ENCODE measurements at places on chromosomes 11 and 22.

DNA sequence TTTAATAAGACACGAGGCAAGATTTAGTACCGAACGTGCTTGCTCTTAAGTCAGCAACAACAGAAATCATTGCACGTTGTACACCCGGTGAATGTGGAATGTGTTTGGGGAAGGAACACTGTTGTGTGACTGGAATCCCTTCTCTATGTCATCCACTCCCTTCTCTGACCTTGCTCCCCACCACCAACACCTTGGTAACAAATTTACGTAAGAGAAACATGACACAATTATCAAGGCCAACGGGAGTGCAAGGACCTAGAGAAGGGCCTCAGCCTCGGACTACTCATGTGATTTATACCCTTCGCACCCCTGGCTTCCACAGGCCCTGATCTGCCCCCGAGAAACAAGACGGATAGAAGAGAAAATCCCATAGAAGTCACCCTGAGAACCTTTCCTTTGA lies 236.2 kb downstream of the LARGE1 start:
- H3K27ac ChIP-seq: no peak overlapping the region
- no peak for DNase-seq
- H3K4me3 ChIP-seq: no peak overlapping the region
- no peaks in the 10 kb centered on the region for H3K27me3 ChIP-seq
- H3K36me3 ChIP-seq: no peaks in the 10 kb centered on the region

GRCh38 chr11:80214413-80214812 lies 773.6 kb upstream of the TENM4 start:
- no peak overlapping the region for H3K27ac ChIP-seq
- H3K36me3 ChIP-seq: no peaks in the 10 kb centered on the region
- DNase-seq: no peak
- H3K4me1 ChIP-seq: no peaks in the 10 kb centered on the region
- H3K4me3 ChIP-seq: no peak overlapping the region

DNA sequence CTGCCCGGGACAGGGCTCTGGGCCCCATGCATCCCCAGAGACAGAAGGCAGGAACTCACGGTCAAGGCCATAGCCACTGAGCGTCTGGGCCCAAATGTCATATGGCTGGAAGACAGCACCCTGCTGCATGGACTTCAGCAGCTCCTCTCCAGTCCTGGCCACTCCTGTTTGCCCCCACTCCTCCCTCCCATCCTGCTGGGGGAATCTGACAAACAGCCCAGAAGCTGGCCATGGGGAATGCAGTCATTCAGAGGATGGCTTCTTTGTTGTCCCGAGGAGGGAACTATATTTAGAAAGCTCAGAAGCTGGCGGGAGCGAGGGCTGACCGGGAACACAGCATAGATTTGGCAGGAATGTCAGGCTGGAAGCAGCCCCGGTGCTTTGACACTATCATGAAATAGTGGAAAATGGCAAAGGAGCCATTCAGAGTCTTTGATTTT lies 35.0 kb downstream of the DKK3 start:
- peaks cover 39% of the 10 kb centered on the region for H3K4me1 ChIP-seq
- DNase-seq: peak; percentile 95
- H3K27ac ChIP-seq: peak overlapping the region; percentile 86
- no peak overlapping the region for H3K4me3 ChIP-seq
- peaks cover 4% of the 10 kb centered on the region for H3K36me3 ChIP-seq

- no peak overlapping the region for H3K4me3 ChIP-seq
- H3K27me3 ChIP-seq: peaks cover 6% of the 10 kb centered on the region
- no peak for DNase-seq
- peaks cover 8% of the 10 kb centered on the region for H3K4me1 ChIP-seq
- H3K27ac ChIP-seq: no peak overlapping the region
- H3K36me3 ChIP-seq: no peaks in the 10 kb centered on the region
These were observed 6.5 kb downstream of the ARSA start for GRCh38 chr22:50621356-50621880.

- DNase-seq: peak; percentile 17
- peak overlapping the region; percentile 67 for H3K27ac ChIP-seq
- no peaks in the 10 kb centered on the region for H3K27me3 ChIP-seq
These were observed 132.5 kb downstream of the ADAMTS15 start for GRCh38 chr11:130580891-130581492.

GRCh38 chr11:117830072-117830471 lies 5.5 kb upstream of the FXYD2 start:
- DNase-seq: no peak
- H3K4me1 ChIP-seq: peaks cover 15% of the 10 kb centered on the region
- no peaks in the 10 kb centered on the region for H3K36me3 ChIP-seq
- H3K4me3 ChIP-seq: no peak overlapping the region
- H3K27me3 ChIP-seq: no peaks in the 10 kb centered on the region
- no peak overlapping the region for H3K27ac ChIP-seq

GRCh38 chr22:48955351-48956311 lies 872.0 kb downstream of the BRD1 start:
- H3K27me3 ChIP-seq: no peaks in the 10 kb centered on the region
- H3K27ac ChIP-seq: no peak overlapping the region
- no peaks in the 10 kb centered on the region for H3K36me3 ChIP-seq
- no peaks in the 10 kb centered on the region for H3K4me1 ChIP-seq

DNA sequence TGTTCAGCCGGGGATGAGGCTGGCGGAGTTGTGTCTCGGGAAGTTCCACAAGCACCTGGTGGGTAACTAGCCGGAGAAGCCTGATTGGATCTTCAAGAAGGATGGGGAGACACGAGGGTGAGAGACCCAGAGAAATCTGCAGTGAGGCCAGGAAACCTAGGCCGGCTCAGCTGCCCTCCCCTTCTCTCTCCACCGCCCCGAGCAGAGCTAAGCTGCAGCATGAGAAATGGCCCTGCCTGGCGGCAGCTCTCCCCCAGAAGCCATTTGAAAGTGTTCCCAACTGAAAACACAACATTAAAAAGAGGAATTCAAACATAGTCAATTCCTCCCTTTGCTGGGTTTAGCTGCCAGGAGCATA lies 77.8 kb upstream of the SHISAL1 start:
- DNase-seq: peak; percentile 38
- H3K36me3 ChIP-seq: no peaks in the 10 kb centered on the region
- H3K27ac ChIP-seq: no peak overlapping the region

DNA sequence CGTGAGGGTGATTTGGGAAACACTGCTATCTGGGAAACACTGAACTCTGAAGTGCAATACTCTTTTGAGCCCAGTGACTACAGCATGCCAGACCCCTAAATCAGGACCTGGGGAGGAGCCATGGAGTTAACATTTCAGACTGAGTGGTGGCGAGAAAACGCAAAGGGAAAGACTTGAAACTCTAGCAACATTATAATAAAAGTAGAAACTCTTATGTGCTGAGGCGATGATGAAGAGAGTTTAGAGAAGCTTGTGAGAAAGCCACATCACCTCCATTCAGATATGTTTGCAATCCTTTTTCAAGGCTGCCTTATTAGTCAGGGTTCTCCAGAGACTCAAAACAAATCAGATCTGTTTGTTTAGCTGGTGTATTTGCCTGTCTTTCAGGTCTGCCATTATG lies 1.9 kb downstream of the FEN1 start:
- H3K36me3 ChIP-seq: peaks cover 10% of the 10 kb centered on the region
- DNase-seq: no peak
- H3K4me3 ChIP-seq: no peak overlapping the region
- H3K4me1 ChIP-seq: peaks cover 26% of the 10 kb centered on the region

DNA sequence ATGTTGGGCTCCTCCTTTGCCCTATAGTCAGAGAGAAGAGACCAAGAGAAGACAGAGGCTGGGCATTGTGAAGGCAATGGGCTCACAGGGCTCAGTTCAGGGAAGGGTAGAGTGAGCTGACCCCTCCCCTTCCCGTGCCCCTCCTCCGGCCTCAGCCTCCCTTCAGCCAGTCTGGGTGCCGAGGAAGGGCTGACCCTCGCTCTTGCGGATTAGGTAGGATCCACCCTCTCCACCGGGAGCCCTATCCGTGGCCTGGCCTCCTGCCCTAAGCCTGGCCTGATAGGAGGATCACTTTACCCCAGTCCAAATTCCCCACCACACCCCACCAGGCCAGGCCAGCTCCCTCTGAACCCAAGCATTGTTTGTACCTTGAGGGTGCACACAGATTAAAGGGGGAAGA lies 1.8 kb upstream of the PPP1R14B start:
- no peak overlapping the region for H3K4me3 ChIP-seq
- DNase-seq: no peak
- H3K27ac ChIP-seq: no peak overlapping the region
- no peaks in the 10 kb centered on the region for H3K27me3 ChIP-seq

GRCh38 chr22:29704528-29705285 lies 15.1 kb upstream of the CABP7 start:
- H3K27ac ChIP-seq: no peak overlapping the region
- H3K36me3 ChIP-seq: no peaks in the 10 kb centered on the region
- peak; percentile 90 for DNase-seq

GRCh38 chr22:29388759-29389090 lies 355 bp upstream of the AP1B1 start:
- H3K36me3 ChIP-seq: no peaks in the 10 kb centered on the region
- H3K4me3 ChIP-seq: peak overlapping the region; percentile 88

- peak; percentile 91 for DNase-seq
- no peaks in the 10 kb centered on the region for H3K4me1 ChIP-seq
- H3K27ac ChIP-seq: no peak overlapping the region
These were observed 93.9 kb downstream of the TECTA start for GRCh38 chr11:121194731-121195596.

GRCh38 chr22:22519591-22519990 lies 479 bp downstream of the ZNF280A start:
- no peak overlapping the region for H3K4me3 ChIP-seq
- no peak for DNase-seq
- no peaks in the 10 kb centered on the region for H3K4me1 ChIP-seq
- no peak overlapping the region for H3K27ac ChIP-seq
- no peaks in the 10 kb centered on the region for H3K27me3 ChIP-seq

- no peaks in the 10 kb centered on the region for H3K36me3 ChIP-seq
- H3K4me1 ChIP-seq: no peaks in the 10 kb centered on the region
- H3K4me3 ChIP-seq: no peak overlapping the region
These were observed 218.1 kb upstream of the PLET1 start for GRCh38 chr11:112478806-112479205.

- no peaks in the 10 kb centered on the region for H3K4me1 ChIP-seq
- DNase-seq: no peak
- H3K36me3 ChIP-seq: no peaks in the 10 kb centered on the region
These were observed 11.2 kb downstream of the PLA2G6 start for GRCh38 chr22:38170469-38170868.

DNA sequence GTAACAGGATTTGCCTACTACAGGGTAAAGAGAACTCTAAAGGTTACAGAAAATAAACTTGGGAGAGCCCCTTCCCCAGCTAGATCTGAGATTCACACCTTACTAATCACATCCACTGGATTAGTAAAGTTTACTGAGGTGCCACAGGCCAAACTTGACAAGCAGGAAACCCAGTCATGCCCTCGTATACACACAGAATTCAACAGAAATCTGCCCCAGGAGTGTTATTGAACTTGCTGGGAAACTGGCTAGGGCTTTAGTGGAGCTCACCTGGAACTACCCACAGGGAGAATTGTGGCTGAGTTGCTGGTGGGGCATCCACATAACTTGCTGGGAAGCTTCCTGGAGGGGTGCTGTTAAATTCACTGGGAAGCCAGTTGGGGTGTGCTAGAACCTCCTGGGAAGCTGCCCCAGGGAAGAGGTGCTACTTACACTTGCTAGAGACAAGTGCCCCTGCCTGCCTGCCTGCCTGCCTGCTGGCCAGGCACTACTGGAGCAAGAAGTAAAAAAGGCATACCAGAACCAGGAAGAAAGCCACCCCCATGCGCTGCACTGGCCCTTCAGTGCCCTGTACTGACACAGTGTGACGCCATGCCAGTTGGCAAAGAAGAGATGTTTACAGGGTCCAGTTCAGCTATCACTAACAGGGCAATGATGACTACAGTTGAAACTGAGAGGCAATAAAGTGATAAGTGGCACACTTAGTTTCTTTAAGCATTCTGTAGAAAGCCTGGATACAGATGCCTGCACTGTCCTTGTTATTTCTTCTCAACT lies 106.5 kb downstream of the ALX4 start:
- no peak for DNase-seq
- no peaks in the 10 kb centered on the region for H3K4me1 ChIP-seq
- no peak overlapping the region for H3K27ac ChIP-seq
- no peaks in the 10 kb centered on the region for H3K27me3 ChIP-seq
- no peak overlapping the region for H3K4me3 ChIP-seq

DNA sequence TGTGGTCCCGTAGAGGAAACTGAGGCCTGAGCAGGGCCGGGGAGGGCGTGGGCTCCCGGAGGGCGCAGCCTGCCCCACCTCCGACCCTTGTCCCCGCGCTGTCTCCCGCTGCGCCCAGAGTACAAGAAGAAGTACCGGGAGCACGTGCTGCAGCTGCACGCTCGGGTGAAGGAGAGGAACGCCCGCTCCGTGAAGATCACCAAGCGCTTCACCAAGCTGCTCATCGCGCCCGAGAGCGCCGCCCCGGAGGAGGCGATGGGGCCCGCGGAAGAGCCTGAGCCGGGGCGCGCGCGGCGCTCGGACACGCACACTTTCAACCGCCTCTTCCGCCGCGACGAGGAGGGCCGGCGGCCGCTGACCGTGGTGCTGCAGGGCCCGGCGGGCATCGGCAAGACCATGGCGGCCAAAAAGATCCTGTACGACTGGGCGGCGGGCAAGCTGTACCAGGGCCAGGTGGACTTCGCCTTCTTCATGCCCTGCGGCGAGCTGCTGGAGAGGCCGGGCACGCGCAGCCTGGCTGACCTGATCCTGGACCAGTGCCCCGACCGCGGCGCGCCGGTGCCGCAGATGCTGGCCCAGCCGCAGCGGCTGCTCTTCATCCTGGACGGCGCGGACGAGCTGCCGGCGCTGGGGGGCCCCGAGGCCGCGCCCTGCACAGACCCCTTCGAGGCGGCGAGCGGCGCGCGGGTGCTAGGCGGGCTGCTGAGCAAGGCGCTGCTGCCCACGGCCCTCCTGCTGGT lies 1.9 kb downstream of the NLRP6 start:
- H3K4me1 ChIP-seq: no peaks in the 10 kb centered on the region
- peaks cover 66% of the 10 kb centered on the region for H3K27me3 ChIP-seq
- no peak overlapping the region for H3K27ac ChIP-seq
- H3K36me3 ChIP-seq: no peaks in the 10 kb centered on the region
- H3K4me3 ChIP-seq: no peak overlapping the region
- DNase-seq: no peak

- H3K27ac ChIP-seq: peak overlapping the region; percentile 4
- H3K36me3 ChIP-seq: no peaks in the 10 kb centered on the region
- peak; percentile 51 for DNase-seq
- peaks cover 17% of the 10 kb centered on the region for H3K4me1 ChIP-seq
These were observed 73.6 kb upstream of the TTLL12 start for GRCh38 chr22:43260331-43261231.

DNA sequence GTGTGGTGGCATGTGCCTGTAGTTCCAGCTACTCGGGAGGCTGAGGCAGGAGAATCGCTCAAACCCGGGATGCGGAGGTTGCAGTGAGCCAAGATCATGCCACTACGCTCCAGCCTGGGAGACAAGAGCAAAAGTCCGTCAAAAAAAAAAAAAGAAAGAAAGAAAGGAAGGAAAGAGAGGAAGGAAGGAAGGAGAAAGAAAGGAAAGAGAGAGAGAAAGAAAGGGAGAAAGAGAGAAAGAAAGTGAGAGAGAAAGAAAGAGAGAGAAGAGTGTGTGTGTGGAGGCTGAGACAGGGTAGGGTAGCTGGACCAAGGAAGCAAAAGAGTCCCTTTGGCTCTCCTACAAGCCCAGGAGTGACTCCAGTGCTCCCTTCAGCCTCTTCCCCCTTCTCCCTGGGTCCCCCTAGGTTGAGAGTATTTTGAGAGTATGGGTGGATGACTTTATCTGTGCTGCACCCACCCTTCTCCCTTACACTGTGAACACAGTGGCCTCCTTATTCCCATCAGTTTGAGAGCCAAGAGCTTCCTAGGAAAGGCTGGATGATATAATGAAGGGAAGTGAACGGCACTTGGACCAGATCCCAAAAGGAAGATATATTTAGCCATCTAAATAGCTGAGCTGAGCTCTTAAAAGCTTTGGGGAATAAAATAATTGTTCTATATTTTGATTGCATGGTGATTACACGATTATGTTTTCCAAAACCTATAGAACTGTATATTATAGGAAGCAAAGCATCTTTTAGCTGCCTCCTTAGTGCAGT lies 9.5 kb upstream of the DENND5A start:
- H3K4me3 ChIP-seq: no peak overlapping the region
- peak; percentile 74 for DNase-seq
- no peak overlapping the region for H3K27ac ChIP-seq
- H3K27me3 ChIP-seq: no peaks in the 10 kb centered on the region

Measured in lung (tissue), 17 donors.